ENCODE measurements at places on chromosomes 3 and 15.

DNA sequence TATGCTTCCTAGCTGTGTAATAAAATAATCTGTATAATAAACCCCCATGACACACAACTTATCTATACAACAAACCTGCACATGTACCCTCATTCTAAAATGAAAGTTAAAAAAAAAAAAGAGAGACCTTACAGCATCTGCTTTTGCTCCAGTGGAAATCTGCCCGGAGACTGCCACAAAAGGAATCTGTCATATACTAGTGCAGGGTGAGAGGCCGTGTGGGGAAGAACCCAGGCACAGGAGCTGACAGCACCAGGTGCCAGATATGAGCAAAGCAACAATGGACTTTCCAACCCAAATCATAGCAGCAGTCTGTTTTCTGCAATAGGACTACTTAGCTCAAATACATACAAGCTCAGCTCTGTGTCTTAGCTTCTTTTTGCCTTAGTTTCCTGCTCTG is 346.5 kb downstream of the ROBO1 start:
- DNase-seq: no peak

DNA sequence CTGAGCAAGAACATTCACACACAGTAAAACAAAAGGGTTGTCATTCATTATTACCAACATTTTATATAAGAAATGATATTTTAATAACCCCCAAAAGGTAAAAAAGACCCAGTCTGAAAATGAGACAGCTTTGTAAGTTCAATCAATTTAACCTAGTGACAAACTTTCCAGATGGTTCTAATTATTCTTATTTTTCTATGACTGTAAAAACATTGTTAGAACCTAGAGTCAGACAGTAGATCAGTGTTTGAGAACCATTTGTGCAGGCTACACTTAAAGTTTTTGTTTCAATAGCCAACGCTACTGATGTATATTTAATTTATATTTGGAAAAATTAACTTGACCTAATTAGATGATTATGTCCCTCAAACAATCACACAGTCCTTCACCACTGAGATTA is 708.4 kb upstream of the CBLB start:
- no peak for DNase-seq

DNA sequence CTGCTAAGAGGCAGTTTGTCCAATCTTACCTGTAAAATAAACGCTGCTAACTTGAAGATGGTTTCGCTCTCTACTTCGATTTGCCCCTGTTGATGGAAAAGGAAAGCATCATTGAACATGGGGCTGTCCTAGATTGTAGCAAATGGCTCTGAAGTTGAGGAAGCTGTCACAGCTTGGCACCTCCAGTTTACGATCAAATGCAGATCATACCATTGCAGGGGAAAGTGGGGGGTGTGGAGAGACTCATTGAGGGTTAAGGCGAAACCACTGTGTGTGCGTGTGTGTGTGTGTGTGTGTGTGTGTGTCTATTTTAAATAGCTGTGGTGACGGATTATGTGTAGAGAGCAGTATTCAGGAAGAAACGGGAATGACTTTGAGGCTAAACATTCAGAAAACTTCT is 127.6 kb upstream of the LMOD3 start:
- no peak for DNase-seq

DNA sequence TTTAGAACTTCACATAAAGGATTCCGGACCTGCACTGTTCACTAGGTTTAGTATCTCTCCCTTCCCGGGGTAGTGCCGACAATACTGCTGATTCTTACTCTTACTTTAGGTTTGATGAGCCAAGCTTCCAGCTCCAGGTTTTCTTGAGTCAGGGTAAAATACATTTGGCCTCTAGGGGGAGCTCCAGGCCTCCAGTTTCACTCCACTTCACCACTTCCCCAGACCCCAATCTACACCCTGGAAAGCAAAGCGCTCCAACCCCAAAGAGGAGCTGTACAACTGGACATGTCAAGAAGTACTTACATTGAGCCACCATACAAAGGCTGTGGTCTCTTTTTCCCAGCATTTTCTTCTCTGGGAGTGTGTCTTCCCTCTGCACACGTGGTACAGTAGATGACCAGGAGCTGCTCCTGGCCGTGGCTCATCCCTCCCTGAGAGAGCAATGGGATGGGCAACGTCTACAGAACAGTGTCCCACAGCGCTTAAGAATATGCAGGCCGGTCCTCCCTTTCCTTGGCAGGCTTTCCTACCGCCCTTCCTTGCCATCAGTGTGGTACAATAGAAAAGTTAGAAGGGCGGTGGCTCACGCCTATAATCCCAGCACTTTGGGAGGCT is 93.9 kb upstream of the CCDC80 start:
- DNase-seq: peak; percentile 28

DNA sequence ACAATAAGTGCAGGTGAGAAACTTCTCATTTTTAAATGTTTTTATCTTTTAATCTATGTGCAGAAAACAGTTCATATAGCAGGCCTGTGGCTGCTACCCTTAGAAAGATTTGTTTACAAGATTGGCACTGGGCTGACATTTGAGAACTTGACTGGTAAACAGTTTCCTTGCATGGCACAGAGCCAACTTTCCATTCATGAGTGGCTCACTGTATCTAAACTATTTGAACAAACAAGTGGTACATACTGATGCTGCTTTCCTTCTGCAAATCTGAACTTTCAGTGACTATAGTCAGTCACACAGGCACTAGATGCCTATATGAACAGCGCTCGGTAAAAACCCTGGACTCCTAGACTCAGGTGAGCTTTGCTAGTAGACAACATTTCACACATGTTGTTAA is 6.3 kb upstream of the GTPBP8 start:
- DNase-seq: peak; percentile 16

DNA sequence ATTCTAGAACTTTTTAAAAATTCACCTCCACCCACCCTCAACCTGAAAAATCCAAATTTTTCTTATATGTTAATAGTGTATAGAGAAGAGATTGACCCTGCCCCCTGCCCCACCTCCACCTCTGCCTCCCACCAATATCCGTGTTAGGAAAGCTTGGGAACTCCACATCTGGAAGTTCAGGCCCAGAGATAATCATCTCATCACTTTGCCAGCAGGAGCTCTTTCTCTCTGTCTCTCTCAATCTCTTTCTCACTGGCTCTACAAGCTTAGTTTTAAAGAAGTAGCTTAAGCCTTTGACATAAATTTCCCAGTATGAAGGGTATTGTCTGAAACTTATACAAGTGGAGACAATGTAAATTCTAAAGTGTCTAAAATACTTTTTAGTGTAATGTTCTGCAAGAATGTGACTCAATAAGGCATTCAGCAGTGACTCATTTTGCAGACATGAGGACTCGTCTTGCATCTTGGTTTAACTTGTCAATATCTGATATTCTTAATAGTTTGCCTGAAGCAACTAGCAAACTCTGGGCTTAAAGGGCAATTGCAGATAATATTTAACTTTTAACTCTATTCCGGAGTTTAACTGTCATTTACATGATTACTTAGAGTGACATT is 299.8 kb upstream of the EPHA3 start:
- DNase-seq: no peak

- no peak for DNase-seq
Observed at GRCh38 chr3:162096874-162097273, 600.3 kb downstream of the OTOL1 start.

DNA sequence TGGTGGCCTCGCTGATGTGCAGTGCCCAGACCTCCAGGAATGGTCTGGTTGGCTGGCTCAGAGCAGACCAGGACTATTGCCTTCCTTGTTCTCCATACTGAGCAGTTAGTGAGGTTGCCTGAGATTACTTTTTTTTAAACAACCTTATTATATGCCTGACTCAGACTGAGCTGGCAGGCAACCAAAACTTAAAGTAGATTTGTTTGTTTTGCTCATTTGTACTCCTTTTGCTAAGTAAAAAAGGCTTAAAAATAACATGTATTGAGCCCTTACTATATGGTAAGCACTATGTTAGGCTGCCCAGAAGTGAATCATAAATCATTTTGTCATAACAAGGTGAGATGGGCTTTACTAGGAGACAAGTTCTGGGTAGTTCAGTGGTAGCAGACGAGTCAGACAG is 92.4 kb downstream of the GHSR start:
- DNase-seq: no peak

DNA sequence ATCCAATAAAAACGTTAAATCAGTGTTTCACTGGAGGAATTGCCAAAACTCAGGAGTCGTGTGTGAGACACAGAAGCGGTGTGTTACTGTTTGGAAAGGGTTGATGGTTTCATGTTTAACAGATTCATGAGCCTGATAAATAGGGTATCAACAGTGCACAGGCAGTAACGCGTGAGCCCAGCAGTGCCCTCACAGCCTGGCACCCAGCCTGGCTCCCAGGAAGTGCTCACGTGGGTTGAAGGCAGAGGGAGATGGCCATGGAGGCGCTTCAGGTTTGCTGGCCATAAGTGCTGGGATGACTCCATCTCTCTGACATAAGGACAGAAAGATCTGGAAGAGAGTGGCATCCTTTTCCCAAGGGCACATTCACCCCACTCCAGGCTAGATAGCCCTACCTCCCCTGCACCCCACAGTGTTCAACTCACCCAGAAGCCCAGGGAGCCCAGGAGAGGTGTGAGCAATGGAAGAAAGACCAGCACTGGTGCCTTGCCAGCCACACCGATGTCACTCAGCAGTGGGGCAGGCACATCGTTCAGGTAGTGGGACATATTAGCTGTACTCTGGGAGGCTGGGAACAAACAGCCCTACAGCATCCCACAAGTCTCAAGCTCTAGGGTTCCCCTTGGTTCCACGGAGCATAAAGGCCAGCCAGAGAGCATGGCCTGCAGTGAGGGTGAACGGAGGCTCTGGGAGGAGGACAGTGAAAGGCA is 164.3 kb downstream of the LRRK1 start:
- DNase-seq: no peak

- DNase-seq: no peak
Observed at GRCh38 chr15:81297603-81298575, 26.1 kb downstream of the STARD5 start.

GRCh38 chr3:177144922-177145321 is 52.4 kb downstream of the TBL1XR1 start:
- no peak for DNase-seq

- no peak for DNase-seq
Observed at GRCh38 chr15:83285979-83286553, 1.6 kb upstream of the BNC1 start.

- DNase-seq: no peak
Observed at GRCh38 chr3:1190569-1190968, 97.7 kb downstream of the CNTN6 start.

DNA sequence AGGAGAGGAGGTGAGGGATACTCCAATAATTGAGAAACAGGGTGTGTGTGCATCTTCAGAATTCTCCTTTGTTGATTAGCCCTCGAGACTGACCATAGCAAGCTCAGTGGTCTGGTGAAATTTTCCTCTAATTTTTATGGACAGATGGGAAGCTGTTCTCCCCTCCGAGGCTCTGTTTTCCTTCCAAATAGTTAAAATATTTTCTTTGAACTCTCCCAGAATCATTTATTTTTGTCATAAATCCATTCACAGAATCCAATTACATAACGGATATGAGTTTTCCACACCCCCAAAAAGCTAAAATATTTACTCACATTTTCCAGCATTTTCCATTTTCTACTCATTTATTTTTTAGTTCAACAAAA is 36.5 kb downstream of the QTRT2 start:
- DNase-seq: no peak

DNA sequence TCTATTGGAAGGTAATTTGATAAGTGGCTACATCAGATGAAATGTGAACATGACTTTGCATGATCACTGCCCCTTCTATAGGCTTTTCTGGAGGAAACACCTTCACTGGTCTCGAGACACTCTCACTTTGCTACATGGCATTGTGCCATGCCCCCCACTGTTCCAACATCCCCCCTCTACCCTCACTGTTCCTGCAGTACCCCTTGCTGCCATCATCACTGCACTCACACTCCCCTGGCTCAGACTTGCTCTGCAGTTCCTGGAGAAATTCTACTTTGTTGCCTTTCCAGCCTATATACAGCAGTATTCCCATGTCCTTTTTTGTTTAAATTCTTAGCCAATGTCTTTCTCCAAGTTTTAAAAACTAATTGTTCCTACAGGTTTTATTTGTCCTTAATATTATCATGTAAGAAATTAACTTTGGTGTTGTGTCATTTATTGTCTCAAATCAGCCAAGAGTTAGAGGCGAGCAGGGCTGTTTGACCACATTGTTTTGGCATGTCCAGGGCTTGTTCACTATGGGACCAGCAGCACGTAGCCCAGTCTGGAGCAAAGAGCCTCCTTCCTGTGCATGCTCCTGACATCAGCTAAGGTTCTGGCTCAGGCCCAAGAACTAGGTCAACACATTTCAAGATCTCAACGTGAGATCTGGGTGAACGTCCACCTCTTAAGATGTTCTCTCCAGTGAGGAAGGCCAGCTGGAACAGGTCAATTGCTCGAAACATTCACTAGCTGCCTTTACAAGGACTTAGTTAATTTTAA is 246.4 kb downstream of the SLC9A9 start:
- DNase-seq: no peak

- no peak for DNase-seq
Observed at GRCh38 chr3:25430935-25431770, 3.1 kb downstream of the RARB start.

DNA sequence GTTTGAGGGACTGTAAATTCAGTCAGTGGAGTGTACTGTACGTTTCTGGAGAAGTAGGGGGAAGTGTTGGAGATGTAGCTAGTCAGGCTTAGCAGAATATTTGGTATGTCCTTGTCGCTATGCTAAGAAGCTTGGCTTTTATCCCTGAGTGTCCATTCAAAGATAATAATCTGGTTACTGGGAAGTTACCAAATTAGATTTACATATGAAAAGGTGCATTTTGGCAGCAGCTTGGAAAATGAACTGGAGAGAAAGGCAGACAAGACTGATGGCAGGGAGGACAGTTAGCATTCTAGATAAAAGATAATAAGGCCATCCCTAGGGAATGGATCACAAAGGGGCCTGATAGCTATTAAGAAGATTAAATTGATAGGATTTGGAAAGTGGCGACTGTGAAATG is 58.7 kb downstream of the P2RY1 start:
- no peak for DNase-seq

- no peak for DNase-seq
Observed at GRCh38 chr3:71537211-71537611, 46.3 kb downstream of the FOXP1 start.

DNA sequence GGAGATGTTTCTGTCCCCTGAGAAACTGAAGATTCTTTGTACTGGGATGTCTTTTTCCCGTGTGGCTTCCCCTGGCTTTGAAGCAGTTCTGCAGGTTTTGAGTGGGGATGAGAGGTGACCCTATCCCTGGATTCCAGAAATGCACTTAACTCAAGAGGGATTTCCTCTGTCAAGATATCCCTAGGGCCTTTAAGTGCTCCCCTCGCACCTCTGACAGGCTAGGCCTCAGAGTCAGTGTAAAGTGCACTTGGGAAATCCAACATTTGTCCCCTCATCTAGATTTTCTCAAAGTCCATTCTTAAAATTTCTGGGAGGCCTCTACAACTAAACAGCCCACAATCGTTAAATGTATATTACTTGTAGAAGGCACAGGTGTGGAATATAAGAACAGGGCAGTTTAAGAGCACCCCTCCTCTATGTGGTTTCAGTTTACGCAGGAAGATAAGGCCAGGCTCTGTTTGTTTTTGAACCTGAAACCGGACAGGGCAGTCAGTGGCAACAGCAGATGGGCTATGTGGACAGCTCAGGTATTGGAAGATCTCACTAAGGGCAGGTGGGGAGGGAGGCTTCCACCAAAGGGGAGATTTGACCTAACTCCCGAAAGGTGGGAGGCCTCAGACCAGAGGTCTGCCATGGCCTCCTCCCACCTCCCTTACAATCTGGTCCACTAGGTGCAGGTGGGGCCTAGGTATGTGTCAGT is 4.8 kb downstream of the C3orf52 start:
- DNase-seq: no peak

GRCh38 chr3:155941354-155941753 is 70.9 kb downstream of the GMPS start:
- no peak for DNase-seq

Data from stimulated activated CD8-positive, alpha-beta memory T cell treated with anti-CD3 and anti-CD28 coated beads, Interleukin-4, amount 100 ng/mL, for 1 hour (primary cell).